ENCODE measurements at places on chromosomes 1 and 21.

- DNase-seq, result no peak
These were observed 483.2 kb upstream of the PTBP2 start for GRCh38 chr1:96238426-96238825.

GRCh38 chr1:111735321-111735720 is 3.9 kb downstream of the INKA2 start:
- DNase-seq, result no peak

GRCh38 chr21:42725416-42725930 is 72.1 kb downstream of the PDE9A start:
- no peak for DNase-seq

DNA sequence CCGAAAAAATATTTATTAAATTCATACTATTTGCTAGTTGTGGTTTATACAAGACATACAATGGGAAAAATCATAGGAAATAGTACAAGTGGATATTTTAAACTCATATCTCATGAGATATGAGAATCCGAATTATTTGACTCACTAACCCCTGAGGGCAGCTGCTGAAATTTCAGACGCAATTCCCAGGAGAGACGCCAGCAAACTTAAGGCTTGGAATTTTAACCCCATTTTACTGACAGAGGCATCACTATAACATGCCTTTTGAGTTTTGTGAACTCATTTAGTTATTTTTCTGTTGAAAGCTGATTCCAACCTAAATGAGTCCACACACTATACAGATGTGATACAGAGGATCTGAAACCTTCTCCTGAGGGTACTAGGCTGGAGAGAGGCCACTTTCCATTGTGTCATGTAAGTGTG is 5.9 kb upstream of the MROH9 start:
- no peak for DNase-seq

- no peak for DNase-seq
These were observed 3.8 kb upstream of the TGFB2 start for GRCh38 chr1:218341325-218341724.

DNA sequence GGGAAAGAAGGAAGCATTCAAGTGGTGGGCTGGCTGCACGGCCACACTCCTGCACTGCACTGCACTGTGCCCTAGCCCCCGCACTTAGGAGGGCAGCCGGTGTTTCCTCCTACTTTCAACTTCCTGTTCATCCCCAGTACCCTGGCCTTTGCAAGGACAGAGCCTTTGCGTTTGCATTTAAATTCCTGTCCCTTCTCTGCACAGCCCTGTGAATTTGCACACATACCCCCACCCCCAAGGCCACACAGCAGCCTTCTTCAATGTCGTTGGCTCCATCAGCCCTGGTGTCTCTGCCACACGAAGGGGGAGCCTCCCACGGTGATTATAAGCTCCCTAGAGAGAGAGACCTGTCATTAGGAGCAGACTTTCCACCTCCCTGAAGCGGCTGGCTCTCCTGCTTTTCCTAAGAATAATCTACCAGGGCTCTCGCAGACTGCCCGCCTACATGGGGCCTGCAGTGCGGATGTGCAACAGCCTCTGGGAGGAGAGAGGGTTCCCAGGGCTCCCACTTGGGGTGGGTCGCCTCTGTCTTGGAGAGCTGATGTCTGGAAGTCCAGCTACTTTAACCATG is 13.2 kb upstream of the SLC45A3 start:
- DNase-seq, result no peak

- no peak for DNase-seq
These were observed 135.5 kb downstream of the MIS18A start for GRCh38 chr21:32143241-32143939.

GRCh38 chr1:218887141-218887925 is 286.3 kb upstream of the LYPLAL1 start:
- no peak for DNase-seq

DNA sequence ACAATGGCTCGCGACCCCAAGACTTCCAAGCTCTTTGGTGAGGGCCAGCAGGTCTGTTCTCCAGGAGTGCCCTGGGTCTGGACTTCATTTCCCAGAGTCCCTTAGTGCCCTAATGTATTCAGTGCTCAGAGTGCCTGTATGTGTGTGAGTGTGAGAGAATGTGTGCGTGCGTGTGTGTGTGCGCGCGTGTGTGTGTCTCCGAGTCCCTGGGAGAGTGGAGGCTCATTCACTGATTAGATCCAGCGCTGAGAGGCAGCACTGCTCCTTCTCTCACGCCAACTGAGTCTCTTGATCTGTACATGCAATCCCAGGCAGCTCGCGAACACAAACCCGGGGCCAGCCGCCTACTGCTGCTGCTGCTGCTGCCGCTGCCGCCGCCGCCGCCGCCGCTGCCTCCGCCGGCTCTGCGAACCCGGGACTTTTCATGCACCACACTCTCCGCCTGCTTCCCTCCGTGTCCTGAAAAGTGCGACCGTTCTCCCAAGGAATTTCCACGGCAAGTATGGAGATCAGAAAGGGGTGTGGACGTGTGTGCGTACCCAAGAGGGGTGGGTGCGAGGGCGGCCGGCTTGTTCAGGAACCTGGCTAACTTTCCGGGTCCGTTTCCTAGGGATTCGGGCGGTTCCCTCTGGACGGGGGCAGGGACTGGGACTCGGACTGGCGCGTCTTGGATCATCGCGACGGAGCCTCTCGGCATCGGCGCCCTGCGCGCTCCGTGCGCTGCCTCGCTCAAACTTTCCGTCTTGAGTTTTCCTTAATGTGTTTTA is at the start of gene RNF220:
Gene RNF220, plus strand, starts transcription at position 225 of the 767 bp plus-strand sequence.
- no peak for DNase-seq

GRCh38 chr1:165841582-165842017 is 14.2 kb downstream of the UCK2 start:
- no peak for DNase-seq

DNA sequence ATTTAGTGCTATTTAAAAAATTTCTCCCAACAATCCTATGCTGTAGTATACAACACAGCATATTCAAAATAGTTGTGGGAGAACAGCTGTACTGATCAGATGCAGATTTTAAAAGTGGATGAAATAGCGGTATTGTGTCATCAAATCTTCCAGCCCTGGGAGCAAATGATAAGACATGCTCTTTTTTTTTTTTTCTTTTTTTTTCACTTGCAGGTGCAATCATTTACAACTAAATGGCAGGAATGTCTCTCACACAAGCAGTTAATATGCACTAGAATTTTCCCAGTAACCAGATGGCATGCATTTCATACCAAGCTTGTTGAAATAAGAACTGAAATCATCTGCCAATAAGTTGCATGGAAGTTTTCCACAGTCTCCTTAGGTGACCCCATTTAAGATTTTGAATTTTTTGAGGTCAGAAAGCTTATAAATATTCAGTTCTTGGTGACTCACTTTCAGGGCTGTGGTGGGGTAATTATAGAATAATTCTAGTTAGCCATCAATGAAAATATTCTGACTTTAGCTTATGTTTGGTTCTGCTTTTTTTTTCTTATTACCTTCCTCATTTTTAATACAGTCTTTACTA is 623.9 kb upstream of the NR5A2 start:
- no peak for DNase-seq

DNA sequence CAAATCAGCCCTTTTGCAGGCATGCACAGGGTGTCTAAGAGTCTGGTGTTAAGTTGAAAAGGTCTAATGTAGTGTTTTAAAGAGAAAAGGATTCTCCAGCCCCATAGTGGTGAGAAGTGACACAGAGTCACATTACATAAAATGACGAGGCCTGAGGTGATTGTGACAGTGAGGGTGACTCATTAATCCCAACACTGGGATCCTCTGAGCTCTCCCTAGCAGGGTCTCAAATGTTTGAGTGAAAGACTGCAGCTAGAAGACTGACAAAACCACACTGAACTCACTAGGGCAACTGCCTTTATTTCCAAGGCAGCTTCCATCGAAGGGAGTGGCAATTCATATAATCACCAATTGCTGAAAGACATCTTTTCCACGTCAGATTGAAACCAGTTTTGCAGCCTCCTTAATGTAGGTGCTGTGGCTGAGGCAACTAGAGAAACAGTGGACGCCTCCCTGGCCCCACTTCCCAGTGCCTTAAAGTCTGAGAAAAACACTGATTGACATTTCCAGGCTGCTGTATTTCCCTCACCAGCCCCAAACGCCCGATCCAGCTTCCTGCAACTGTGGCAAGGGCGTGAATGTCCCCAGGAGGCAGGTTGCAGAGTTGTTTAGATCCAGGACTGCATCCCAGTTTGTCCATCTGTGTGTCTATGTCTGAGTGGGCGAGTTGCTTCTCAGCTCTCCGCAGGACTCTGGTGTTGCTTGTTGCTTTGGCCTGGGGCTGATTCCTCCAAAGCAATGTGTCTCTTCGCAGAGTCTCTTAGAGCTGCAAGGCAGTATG is 81.4 kb downstream of the RUNX1 start:
- DNase-seq, result no peak

DNA sequence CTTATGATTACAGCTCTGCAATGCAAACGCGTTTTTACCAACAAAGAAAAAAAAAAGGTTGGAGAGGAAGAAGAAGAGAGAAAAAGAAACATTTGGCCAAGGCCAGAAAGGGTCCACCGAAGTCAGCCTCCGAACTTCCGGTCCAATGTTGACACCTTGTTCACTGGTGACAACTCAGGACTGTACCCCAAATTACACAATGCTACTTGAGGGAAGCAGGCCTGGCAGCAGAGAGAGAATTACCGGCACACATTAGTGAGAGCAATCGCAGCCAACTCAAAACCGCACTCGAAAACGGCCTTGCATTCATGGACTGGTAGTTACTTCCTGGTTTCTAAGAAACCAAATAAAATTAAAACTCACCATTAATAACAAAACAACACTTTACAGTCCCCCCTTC is 652.5 kb downstream of the KIF26B start:
- DNase-seq, result no peak

DNA sequence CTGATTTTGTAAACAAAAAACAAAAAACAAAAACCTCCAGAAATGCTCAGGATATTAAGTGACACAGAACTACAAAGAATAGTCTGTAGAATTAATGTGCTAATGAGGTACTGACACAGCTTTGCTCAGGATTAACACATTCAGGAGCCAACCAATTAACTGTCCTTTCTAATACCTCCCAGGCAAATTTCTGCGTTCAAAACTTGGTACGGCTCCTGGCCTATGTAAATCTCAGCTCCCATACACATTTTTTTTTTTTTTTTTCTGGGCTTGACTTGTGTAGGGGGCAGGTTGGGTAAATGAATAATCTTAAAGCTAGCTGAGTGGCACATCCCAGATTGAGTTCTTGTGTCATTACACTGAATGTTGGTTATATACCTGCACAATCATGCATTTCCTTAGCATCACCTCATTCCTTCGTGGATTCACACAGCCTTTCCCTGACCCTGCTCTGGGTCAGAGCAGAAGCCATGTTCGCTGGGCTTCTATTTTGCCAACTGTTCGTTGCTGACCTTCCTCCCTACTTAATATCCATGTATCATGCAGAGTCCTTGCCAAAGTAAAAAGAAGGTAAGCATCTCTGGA is 12.6 kb upstream of the IER5 start:
- DNase-seq, result no peak

DNA sequence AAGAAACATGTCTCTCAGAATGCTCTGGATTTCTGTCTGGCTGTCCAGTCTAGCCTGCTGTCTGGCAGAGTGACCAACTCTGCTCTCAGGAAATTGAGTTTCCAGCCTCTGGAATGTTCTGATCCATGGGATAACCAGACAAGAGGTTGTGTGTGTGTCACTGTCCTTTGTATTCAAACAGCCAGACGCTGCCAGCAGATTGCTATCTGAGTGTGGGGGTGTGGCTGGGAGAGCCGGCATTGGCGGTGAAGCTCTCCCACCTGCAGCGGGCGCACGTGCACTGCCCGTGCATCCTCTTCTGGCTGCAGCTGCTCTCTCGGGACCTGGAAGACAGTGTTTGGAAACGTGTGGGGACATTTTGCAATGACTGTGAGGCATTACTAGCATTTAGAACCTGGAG is 26.1 kb downstream of the PKP1 start:
- DNase-seq, result no peak

- DNase-seq, result no peak
These were observed 2.8 kb downstream of the CERS2 start for GRCh38 chr1:150971583-150972416.

DNA sequence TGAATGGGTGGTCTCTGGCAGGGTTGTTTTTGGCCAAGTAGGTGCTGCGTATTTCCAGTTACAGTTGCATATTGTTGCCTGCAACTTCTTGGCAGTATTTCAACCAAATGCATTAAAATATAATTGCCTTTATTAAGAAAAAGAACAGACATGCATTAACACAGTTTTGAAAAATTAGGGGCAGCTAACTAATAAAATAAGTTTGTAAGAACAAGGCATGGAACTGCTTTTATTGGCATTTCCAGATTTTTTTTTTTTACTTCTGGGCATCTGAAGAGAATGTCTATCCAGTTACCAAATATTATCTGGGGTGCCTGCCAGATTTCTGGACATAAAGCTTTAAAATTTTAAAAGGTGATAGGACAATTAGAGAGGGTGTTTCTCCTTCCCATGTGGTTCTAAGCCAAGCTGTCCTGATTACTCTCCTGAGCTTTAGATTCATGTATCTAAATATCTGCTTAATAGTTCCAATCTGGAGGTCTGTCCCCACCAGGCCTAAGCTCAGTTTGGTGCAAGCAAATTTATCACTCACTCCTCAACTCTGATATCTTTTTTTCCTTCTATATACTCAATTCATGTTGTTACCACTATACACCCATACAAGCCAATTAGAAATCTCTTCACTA is 553.3 kb upstream of the USP24 start:
- DNase-seq, result no peak

- no peak for DNase-seq
These were observed 1.4 kb downstream of the RCAN3 start for GRCh38 chr1:24503870-24504523.

DNA sequence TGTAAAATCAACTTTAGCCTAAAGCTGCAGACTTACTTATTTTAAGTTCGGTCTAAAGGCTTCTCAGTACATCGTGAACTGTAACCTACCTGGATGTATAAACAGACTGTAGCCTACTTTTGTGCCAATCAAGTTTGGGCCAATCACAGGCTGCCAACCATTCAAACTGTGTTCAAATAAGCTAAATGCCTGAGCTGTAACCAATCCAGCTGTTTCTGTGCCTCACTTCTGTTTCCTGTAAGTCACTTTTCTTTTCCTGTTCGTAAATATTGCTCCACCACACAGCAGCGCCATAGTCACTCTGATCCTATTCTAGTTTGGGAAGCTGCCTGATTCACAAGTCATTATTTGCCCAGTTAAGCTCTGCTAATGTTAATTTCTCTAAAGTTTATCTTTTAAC is 37.5 kb upstream of the SLAMF9 start:
- DNase-seq, result peak; percentile 1

- DNase-seq, result peak; percentile 16
These were observed 1.0 kb downstream of the EGLN1 start for GRCh38 chr1:231420959-231421545.

GRCh38 chr1:200242110-200243041 is 167.5 kb downstream of the ZNF281 start:
- no peak for DNase-seq

GRCh38 chr1:210250665-210250997 is 18.0 kb downstream of the SERTAD4 start:
- DNase-seq, result no peak

DNA sequence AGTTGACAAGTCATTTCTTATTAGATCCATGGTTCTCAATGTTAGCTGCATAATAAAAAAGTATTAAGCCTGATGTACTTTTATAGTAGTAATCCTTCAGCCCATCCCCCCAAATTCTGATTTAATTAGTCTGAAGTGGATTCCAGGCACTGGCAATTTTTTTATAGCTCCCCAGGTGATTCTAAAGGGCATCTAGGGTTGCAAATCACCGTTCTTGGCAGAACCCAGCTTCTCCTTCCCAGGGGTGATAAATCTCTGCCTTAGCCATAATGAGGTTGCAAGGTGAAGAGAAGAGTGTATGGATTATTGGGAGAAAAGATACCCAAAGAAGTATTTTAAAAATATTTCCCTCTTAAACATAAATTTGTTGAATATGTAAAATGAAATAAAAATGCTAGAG is 43.0 kb upstream of the RXRG start:
- DNase-seq, result no peak

All from stimulated activated naive CD4-positive, alpha-beta T cell (primary cell).